ENCODE measurements at places on chromosomes 11 and 22.

GRCh38 chr11:33259869-33260268 lies 2.7 kb downstream of the HIPK3 start:
- no peak for DNase-seq

DNA sequence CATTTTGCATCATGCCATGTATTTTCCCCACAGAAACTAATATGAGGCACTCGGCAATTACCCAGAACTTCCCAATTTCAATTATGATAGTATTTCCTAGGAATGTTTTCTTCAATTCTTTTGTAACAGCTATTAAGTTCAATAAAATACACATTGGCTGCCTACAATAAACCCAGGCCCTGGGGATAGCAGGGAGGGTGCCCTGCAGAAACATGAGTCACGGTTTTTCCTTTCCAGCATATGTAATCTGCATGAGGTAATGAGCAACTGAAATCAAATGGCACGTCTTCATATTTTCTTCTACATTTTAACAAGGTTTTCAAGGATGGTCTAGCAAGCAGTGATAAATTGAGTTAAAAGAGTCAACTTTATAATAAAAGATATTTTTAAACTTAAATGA lies 32.0 kb downstream of the GUCY1A2 start:
- DNase-seq, result no peak

- DNase-seq, result no peak
Observed at GRCh38 chr11:60513496-60514460, 1.4 kb upstream of the MS4A13 start.

- no peak for DNase-seq
Observed at GRCh38 chr11:125329786-125330185, 165.2 kb downstream of the PKNOX2 start.

GRCh38 chr11:64320556-64320955 lies 2.6 kb downstream of the PRDX5 start:
- no peak for DNase-seq

- no peak for DNase-seq
Observed at GRCh38 chr11:94653561-94653960, 86.4 kb downstream of the PIWIL4 start.

DNA sequence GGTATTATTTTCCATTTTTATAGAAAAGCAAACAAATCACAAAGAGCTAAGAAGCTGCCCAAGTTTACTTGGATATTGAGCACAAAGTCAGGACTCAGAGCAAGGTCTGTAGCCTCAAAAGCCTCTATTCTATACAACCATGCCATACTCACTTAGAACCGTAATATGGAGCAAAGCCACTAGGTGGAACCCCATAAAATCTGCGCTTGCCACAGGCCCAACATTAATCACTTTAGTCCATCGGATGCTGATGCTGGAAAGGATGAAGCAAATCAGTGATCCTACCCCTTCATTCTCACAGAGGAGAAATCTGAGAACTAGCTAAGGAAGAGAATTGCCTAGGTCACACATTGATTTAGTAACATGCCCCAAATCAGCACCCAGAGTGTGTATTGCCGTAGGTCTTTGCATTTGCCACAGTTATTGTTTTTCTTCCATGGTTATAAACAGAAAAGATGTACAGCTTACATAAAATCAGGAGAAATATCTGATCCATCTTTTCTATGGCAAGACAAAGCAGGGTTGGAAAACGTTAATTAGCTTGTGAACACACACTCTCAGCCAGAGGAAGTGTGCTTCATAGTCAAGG lies 56.7 kb upstream of the RAB38 start:
- DNase-seq, result no peak

DNA sequence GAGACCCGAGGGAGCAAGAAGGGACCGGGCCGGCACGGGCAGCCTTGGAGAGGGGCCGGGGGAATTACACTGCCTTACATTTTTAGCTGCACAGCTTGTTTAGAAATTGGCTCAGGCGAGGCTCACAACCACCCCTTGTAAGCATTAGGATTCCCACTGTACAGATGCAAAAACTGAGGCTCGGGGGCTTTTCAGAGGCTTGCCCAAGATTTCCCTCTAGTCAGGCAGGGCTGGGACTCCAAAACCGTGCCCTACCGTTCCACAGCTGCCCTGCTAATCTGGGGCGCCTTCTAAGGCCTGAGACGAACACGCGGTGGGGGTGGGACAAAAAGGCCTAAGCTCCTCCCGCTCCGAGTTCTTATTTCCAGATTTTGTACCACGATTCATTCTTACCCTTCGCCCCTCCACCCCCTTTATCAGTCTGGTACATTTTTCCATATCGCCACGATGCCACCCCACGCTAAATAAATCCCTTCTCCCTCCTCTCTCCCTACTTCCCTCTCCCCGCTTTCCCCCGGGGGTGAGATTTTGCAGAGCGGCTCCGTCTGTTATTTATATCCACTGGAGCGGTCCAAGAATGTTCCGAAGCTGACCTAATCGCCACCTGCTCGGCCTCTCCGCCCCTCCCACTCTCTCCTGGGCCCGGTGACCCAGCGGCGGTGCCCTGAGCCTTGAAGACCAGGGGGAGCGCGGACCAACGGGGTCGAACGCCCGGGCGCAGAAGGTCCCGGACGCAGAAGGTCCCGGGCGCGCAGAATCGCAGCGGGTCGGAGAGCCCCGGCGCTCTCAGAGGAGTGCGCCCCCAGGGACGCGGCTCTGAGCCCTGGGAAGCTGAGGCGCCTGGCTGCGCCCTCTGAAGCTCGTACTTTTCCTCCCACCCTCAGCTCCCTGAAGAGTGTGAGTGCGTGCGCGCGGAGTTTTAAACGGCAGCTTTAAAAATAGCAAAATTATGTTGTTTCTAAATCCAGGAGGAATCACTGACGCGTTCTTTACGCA lies 764 bp upstream of the PACSIN3 start:
- no peak for DNase-seq

DNA sequence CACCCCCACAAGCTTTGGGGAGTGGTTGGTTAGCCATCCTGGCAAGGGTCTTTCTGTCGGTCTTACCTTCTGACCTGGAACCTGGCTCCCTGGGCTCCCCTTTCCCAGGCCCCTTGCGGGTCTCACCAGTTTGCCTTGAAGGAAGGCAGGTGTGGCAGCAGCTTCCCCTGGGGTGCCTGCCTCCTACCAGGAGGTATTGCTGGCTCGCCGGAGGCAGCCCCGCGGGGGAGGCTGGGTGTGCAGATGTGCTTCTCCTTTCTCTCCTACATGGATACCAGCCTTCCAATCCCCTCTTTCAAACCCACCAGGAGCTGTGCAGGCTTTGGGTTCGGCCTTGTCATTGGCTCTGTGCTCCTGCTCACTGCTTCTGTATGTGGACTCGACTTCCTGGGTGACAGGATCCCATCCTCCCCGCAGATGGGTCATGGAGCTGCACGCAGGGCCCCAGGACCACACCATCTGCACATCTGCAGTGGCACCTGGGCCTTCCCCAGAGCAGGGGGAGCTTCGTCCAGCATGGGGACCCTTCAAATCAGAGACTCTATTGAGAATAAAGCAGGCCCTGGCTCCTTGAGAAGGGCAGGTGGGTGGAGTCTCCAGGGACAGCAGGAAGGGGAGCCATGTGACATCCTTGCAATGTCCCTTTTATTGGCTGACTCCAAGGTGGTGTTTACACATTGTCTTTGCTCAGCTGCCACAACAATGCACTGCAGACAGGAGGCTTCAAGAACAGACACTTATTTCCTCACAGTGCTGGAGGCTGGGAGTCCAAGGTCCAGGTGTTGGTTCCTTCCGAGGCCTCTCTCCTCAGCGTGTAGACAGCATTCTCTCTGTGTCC lies 592.0 kb downstream of the BRD1 start:
- no peak for DNase-seq

DNA sequence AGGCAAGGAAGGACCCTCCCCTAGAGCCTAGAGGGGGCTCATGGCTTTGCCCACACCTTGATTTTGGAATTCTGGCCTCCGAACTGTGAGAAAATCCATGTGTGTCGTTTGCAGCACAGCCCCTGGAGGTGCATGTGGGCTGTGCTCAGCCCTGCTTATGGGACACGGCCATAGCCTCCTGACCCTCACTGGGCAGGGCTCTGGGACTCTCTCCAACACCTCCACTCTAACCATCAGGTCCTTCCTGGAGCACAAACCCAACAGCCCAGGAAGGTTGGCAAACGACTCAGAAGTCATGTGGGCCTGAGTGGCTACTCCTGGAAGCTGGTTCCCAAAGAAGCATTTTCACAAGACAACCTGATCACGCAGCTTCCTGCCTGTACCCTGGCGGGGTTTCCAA lies 144.1 kb downstream of the CTTN start:
- DNase-seq, result no peak

- no peak for DNase-seq
Observed at GRCh38 chr22:20026204-20026908, 5.4 kb downstream of the TANGO2 start.

DNA sequence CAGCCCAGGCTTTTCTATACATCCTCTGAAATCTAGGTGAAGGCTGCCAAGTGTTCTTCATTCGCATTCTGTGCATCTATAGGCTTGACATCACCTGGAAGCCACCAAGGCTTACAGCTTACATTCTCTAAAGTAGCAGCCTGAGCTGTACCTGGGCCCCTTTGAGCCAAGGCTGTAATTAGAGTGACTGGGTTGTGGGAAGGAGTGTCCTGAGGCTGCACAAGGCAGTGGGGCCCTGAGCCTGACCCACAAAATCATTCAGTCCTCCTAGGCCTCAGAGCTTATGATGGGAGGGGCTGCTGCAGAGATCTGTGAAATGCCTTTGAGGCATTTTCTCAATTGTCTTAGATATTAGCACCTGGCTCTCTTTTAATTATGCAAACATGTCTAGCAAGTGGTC lies 33.0 kb upstream of the RDX start:
- no peak for DNase-seq

DNA sequence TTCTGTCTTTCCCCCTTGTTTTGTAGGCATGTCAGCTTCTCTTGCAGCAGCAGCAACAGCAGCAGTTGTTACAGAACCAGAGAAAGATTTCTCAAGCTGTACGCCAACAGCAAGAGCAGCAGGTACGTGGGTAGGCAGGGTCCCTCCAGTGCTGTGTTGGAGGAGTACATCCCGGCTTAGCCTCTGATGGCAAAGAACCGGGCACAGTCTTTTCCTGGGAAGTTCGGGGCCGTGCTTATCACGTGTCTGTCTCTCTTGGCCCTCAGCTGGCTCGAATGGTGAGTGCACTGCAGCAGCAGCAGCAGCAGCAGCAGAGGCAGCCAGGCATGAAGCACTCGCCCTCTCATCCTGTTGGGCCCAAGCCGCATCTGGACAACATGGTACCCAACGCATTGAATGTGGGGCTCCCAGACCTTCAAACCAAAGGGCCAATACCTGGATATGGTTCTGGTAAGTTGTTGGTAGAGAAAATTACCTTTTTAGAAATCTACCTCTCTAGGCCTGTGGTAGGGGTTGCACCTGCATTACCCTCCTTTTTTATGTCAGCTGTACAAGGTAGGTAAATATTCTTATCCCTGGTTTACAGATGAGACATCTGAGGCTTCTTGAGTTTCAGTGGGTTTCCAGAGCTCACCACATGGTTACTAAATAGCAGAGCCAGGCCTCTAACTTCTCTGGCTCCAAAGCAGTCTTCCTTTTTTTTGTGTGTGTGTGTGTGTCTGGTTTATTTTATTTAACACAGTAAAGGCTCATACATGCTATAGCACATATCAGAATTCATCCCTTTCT lies 45.2 kb upstream of the ADSL start:
- no peak for DNase-seq

GRCh38 chr11:57358543-57358961 lies 20.4 kb downstream of the P2RX3 start:
- no peak for DNase-seq

DNA sequence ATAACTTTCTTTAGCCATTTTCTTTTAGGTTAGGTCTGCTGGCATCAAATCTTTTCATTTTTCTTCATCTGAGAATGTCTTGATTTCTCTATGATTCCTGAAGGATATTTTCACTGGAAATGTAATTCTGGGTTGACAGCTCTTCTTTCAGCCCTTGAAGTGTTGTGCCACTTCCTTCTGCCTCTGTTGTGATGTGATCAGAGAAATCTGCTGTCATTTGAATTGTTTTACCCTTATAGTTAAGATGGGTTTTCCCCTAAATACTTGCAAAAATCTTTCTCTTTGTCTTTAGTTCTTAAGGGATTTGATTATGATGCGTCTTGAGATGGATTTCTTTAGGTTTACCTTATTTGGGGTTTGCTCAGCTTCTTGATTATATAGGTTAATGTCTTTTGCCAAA lies 23.0 kb downstream of the USP47 start:
- no peak for DNase-seq

DNA sequence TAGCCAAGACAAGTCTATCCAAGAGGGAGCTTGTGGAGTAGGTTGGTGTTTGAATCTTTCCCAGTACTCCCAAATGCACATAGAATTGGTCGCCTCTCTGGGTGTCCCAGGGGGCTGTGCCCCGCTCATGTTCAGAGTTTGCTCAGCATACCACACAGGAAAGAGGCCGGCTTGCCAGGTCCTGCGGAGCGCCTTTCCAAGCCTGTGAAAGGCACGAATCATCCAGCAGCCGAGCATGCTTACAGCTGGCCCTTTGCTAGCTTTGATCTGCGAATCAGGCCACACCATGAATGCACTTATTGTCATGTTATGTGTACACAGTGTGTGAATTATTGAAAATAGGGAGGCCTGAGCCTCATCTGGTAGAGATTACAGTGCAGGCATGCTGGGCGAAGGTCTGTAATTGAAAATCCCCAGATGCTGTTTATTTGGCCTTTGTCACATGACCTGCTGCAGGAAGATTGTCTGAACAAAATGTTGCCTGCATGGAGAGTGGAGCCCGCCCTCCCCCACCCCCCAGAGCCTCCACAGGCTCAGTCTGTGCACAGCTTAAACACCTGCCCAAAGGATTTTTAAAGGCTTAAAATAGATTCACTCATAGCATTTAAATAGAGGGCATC lies 163.3 kb upstream of the RASSF10 start:
- DNase-seq, result no peak

DNA sequence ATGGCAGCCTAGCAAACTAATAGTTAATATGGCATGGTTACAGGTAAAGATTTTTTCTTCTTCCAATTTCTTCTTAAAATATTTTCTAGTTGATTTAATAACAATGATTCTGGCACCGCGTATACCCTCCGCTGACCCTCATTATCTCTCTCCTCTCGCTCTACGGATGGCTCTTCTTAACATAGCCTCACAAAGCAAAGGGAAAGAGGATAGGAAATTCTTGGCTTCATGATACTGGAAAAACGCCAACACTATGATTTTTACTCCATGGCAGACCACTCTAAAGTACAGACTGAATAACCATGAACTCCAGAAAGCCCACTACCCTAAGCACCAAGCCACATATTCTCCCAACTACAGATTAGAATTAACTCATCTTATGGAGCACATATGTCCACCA lies 6.1 kb downstream of the PI4KA start:
- no peak for DNase-seq

DNA sequence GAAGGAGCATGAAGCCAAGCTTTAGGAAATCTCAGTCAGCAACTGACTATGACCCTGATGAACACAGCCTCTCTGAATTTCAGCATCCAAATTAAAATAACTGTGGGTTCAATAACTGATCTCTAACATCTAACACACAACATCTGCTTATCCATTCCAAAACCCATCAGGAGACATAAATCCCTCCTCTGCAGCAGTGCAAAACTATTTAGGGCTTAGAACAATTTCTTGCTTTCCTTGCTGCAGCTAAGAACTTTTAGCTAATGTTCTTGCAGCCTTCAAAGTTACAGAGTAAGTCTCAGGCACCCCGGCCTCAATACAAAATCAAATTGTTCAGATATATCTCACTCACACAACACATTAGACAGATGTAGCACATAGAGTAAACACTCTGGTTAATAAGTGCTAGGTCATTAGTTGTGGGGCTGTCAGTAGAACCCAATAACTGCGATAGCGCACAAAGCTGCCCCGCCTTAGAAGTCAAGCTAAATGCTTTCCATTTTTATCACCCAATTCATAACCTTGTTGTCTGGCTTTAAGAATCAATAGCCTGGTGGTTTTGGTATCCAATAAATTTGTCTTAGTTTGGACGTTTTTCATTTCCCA lies 139.6 kb downstream of the LARGE1 start:
- no peak for DNase-seq
